ENCODE measurements at places on chromosomes 12 and 14. TPM values are rescaled to one million over a fixed set of nuclear protein-coding genes. Genes with fewer than 3 reads are reported as not detected.

DNA sequence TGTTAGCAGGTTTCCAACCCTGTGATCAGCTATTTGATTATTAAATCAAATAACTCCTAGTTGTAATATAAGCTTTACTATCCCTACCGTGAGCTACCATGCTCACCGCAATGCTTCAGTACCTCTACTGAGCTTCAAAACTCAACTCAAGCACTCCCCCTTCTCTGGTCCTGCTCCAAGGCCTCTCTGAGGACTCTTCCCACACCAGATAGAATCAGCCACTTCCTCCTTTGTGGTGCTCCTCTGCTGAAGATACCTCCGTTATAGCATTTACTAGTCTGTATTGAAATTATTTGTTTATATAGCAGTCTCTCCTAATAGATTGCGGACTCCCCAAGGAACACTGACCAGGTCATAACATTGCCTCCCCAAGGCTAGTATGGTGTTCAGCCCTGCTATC is 17.5 kb downstream of the AREL1 start:
- DNase-seq = no peak

The ERP27 gene
- total RNA-seq = 0.07 TPM

The VEZT gene
- total RNA-seq = 82.7 TPM

The SCNN1A gene
- total RNA-seq = 10.4 TPM

The EXOC5 gene
- 60.8 TPM for total RNA-seq

All from kidney epithelial cell (primary cell).